Pulmonary artery endothelial cell (primary cell): ENCODE measurements at places on chromosomes 5 and 9.

- no peak for DNase-seq
These were observed 156.4 kb upstream of the FTMT start for GRCh38 chr5:121695307-121695706.

- no peak for DNase-seq
These were observed 759.7 kb downstream of the BRINP1 start for GRCh38 chr9:118609355-118610044.

- DNase-seq: no peak
These were observed 9.9 kb downstream of the RBM27 start for GRCh38 chr5:146213210-146213826.

GRCh38 chr5:51043745-51044144 lies 339.5 kb upstream of the ISL1 start:
- DNase-seq: no peak

DNA sequence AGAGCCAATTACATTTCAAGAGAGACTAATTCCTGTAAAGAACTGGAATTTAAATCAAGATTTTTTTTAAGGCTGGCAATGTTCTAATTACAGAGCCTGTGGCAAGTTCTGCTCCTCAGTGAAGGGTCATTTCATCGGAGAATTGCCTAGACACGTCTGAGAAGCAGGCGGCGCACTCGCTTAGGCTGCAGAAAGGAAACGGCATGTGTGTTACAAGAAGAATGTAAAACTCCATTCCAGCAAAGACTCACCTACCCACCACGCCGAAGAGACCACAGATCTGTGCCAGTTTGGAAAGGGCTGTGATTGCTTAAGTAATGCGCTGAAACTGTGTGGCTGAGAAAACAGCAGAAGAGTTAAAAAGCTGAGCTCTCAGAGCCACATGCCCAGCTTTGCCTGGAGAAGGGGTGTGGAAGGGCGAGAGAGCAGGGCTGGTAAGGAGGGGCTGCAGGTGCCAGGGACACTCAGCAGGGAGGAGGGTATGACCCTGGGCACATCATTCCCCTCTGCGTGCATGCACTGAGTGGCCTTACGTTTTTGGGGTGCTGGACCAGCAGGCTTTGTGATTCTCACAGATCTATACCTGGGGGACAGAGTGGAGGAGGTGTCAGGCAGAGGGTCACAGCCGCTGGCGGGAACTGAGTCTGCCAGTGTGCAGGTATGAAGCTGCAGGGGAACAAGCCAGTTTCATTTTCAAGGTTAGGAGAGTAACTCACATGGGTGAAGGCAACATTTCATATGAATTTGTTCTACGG lies 17.8 kb upstream of the SLC25A51 start:
- no peak for DNase-seq

DNA sequence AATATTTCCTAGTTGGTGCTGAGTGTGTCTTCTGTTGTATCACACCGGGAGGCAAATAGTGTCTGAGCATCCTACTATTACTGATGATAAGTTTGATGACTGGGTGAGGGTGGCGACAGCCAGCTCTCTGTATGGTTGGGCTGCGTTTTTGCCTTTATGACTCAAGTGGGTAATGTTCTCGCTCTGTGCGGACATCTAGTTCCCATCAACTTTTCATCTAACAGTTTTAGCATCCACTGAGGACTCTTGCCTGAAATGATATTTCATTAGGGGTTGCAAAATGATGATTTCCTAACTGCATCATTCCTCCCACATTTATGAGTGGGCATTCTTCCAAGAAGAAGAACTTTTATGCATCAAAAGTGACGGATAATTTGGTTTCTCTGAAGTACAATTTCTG lies 26.5 kb downstream of the HMCN2 start:
- DNase-seq: no peak

GRCh38 chr5:35041261-35041660 lies 6.5 kb downstream of the AGXT2 start:
- no peak for DNase-seq

- no peak for DNase-seq
These were observed 75.4 kb downstream of the NREP start for GRCh38 chr5:111681414-111682120.

DNA sequence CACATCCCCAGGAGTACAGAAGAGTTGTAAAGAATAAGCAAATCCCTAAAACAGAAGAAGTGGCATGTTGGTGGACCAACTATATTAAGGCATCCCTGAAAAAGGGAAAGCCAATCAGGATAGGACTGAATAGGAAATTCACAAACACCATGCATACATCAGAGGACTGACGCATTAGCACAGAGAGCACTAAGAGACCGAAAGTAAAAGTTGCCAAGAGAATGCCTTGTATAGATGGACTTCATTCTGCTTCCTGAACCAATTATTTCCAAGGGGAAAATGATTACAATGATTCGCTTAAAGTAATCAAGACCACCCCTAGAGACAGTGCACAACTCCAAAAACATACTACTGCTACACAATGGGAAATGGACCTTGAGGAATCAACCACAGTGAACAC lies 33.5 kb downstream of the SHC3 start:
- DNase-seq: no peak

- DNase-seq: no peak
These were observed 70.5 kb downstream of the SMIM23 start for GRCh38 chr5:171855798-171856763.

- DNase-seq: no peak
These were observed 121.8 kb downstream of the FAM170A start for GRCh38 chr5:119750887-119751733.

- no peak for DNase-seq
These were observed 70.7 kb upstream of the CPLX2 start for GRCh38 chr5:175800656-175801081.

- no peak for DNase-seq
These were observed 322.5 kb upstream of the IRX4 start for GRCh38 chr5:2205185-2205585.

DNA sequence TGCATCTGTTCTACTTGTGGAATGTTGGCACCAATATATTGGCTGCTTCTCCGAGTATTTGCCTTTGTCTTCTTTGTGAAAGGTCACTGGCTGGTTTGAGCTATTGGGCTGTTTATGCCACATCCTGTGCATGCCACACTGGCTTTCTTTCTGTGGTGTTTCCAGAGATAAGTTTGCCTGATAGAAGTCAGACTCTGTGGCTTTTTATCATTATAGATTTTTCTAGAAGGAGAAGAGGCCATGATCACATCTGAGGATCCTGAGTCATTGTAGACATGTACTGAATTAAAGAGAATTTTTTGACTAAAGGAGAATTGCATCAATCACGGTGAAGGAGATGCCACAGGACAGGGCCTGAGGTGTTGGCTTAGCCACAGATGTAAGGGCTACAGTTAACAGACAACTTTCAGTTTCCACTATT lies 26.5 kb upstream of the CDKN2B start:
- no peak for DNase-seq

DNA sequence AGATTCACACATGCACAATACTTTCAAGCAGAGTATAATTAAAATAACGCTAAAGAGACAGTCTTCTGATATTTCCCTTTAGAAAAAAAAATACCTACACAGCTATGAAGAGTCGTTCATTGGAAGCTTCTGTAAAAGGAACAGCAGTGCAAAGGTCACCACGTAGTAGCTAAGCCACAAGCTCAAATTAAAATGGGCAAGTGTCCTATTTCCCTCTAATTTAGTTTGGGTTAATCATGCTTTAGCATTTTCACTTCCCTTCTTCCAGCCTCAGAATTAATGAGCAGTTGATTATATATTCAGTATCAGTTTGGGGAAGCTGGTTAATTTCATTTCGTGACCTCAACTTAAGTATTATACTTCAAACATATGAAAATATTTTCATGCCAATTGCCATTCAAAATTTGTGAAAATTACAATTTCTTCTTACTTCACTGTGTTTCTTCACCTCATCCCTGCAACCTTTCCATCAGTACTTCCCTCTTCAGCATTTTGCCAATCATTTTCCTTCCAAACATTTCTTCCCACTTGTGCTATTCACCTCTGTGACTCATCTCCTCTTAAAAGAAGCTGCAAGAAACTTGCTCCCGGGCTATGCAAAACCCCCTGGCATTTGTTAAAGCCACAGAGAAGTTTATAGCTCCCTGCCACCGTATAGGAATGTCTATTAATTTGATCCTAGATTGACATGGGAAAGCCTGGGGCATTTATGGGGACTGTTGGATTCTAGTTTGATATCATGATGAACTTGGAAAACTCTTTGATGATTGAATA lies 83.0 kb downstream of the DMRTA1 start:
- no peak for DNase-seq

- DNase-seq: no peak
These were observed 165.1 kb upstream of the SLC30A5 start for GRCh38 chr5:68928617-68929302.

DNA sequence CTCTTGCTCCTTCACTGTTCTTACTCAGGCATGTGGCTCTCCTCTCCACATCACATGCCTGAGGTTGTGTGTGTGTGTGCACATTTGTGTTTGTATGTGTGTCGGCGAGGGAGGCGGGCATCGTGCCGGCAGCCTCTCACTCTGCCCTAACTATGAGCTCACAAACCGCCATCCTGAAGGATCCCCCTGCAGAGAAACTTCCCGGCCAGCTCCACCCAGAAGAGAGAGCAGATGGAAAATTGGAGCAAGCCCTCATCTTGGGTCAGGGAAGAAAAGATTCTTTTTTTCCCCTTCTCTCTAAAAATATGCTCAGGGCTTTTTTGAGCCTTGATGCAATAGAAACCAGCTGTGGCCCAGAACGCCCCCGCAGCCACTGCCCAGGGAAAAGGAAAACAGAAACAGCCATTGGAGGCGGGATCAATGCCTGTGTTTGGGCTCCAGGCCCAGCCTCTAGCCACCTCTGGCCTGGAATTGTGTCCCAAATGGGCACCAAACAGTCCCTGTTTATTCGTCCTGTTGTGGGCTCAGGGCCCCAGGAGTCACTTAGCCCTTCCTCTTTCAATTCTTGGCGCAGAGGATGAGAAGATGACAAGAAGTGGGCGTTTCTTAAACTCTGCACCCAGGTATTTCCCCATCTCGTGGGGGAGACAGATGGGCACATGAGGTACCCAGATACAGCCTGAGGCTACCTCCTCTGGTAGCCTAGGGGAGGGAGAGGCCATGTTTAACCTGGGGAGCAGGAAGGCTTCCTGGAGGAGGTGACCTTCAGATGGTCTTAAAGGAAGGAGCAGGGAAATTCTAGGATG lies 151.5 kb downstream of the RGS3 start:
- no peak for DNase-seq

- no peak for DNase-seq
These were observed at the start of gene CDH18 for GRCh38 chr5:19987612-19988361. CDH18 (minus strand) TSS chr5:19988200; CDS start chr5:19838986, 149,214 bp downstream.

GRCh38 chr5:177500685-177501522 lies 3.5 kb upstream of the PDLIM7 start:
- no peak for DNase-seq

DNA sequence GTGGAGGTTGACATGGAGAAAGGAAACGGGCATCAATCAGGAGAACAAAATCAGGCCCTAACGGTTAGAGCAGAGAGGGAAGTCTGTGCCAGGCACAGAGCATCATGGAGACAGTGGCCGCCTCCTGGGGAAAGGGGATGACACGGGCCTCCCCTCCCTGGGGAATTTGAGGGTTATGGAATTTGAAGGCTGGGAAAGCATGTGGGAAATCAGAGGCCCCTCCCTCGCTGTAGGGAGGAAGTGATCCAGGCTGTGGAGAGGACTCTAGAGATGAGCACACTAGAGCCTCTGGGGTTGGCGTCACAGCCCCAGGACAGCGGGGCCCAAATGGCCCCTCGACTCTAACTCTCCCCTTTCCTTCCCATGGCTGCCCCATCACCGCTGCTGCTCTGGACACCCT lies 36.7 kb downstream of the PROP1 start:
- no peak for DNase-seq

GRCh38 chr9:110104261-110104809 lies 103.6 kb downstream of the C9orf152 start:
- no peak for DNase-seq

DNA sequence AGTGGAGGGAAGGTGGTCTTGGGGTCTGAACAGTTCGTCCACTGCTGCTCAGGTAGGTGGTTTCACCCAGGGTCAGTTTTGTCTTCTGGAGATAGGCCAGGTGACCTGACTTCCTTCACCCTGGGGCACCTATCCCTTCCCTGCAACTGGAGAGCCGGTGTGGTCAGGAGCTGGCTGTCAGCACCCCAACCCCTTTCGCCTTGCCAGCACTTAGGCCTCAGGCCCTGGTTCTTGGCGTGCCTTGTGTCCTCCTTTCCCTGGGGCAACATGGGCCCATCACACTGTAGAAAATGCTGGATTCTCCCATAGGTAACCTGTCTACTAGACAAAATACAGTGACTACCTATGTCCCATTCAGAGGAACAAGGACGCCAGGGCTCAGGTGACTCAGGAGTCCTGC lies 13.1 kb downstream of the PROP1 start:
- no peak for DNase-seq
